NK-92 treated with Interleukin-12 subunit alpha and Interleukin-12 subunit beta, amount 100 ng/mL, for 24 hours (cell line): ENCODE measurements at places on chromosomes 4 and X.

DNA sequence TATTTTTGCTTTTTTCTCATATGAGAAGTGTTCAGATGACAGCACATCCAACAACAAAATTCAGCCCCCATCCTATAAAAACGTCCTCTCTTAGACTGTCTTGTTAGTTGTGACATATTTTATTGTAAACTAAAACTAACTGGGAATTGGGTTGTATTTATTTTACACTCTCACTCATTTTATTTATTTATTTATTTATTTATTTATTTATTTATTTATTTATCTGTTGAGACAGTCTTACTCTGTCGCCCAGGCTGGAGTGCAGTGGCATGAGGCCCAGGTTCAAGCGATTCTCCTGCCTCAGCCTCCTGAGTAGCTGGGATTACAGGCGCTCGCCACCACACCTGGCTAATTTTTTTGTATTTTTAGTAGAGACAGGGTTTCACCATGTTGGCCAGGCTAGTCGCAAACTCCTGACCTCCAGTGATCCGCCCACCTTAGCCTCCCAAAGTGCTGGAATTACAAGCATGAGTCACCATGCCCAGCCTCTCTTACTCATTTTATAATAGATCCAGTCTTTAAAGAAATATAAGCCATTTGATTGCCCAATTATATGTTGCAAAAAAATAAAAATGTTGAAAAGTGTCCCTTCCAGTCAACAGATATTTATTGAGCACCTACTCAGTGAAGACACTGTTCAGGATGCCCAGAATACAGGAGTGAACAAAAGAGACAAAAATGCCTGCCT, 44.6 kb downstream of the PALLD start:
- DNase-seq = no peak

GRCh38 chr4:38030023-38030422, 69.8 kb downstream of the PTTG2 start:
- no peak for DNase-seq

- no peak for DNase-seq
These were observed 516.0 kb downstream of the PCDH7 start for GRCh38 chr4:31236020-31236638.

DNA sequence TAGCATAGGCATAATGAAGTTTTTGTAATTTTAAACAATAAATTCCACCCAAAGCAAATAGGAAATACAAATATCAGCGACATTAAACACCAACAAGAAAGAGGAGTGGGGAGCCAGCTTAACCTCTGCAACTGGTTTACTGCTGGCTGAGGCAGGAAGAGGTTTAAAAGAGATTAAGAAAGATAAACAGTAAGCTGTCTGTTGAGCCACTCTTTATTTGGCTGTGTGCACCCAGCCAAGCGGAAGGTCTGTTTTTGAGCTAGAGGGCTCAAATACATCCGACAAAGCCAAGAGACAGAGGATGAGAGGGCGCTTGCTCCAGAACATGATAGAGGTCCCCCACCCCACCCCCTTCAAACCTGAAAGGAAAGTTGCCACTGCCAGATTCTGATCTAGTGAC, 191.4 kb downstream of the MGST2 start:
- no peak for DNase-seq

GRCh38 chr4:80145739-80146138, 51.6 kb upstream of the PRDM8 start:
- DNase-seq = no peak

DNA sequence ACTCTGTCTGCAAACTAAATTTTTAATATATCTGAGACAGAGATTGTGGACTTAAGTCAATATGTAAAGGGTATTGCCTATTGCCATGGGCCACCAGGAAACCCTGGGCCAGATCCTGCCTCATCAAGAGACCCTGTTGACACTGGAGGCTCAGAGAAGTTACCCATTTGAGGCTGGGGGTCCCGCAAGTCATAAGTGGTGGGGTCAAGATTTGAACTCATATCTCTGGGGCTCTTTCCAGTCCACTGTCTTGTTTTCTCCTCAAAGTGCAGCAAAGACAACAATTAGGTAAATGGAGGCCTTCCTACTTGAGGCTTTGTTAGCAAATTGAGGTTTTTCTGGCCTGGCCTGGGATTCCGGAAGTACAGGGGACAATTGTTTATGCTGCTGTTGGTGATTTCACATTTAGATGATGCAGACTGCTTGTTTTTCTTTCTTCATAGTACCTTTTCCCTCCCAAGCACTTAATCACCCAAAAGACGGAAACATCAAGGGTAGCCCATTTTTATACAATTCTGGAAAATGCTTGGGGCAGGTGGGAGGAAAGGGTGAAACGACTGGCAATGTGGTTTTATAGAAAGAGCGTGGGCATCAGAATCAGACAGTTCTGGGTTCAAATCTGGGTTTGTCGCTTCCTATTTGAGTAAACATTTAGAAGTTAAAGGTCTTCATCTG, 160.0 kb downstream of the SMIM20 start:
- DNase-seq = no peak

- DNase-seq = no peak
These were observed 13.5 kb downstream of the KDM5C start for GRCh38 chrX:53211391-53211978.

- DNase-seq = no peak
These were observed 72.4 kb upstream of the JADE1 start for GRCh38 chr4:128737098-128737513.

DNA sequence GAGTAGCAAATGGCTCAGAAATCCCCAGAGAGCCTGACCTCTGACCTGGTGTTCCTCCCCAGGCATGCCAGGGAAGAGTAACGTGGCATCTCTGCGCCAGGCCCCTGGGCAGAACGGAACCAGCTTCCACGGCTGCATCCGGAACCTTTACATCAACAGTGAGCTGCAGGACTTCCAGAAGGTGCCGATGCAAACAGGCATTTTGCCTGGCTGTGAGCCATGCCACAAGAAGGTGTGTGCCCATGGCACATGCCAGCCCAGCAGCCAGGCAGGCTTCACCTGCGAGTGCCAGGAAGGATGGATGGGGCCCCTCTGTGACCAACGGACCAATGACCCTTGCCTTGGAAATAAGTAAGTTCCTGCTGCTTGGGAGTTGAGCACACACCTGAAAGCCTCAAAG, 83.4 kb upstream of the PACRGL start:
- no peak for DNase-seq

- DNase-seq = peak; percentile 24
These were observed at the start of gene MAGEH1 for GRCh38 chrX:55451990-55452832. Gene MAGEH1 (plus strand): TSS chrX:55452127. CDS start chrX:55452375, 248 bp downstream.
